ENCODE measurements at places on chromosomes 3 and 15.

GRCh38 chr3:130779486-130779885 lies 32.9 kb upstream of the PIK3R4 start:
- DNase-seq: no peak

DNA sequence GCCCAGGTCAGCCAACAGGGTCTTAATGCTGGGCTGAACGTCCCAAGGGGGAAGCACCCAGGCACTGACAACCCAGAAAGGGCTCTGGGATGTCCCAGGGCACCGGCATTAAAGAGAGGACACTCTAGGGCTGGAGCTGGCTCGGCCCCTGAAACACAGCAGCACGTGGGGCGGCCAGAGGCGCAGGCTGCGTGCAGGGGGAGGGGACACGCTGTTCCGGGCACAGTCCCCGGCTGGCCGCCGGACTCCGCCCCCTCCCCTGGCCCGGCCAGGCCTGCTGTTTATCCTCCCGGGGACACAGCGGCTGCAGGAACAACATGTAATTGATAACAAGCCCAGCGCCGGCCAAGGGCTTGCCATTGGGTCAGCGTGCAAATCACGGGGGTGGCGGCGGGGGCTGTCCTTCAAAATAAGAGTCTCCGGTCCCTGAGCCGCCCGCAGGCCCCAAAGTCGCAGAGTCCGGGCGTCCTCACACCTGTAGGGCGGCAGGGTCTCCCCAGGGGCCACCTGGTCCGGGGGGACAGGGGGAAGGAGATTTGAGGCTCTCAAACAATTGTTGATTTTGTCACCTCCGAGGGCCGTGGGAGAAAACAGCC lies 1.3 kb downstream of the KLF15 start:
- peak; percentile 93 for DNase-seq

- DNase-seq: no peak
Observed at GRCh38 chr3:190122198-190122771, 1.6 kb upstream of the P3H2 start.

DNA sequence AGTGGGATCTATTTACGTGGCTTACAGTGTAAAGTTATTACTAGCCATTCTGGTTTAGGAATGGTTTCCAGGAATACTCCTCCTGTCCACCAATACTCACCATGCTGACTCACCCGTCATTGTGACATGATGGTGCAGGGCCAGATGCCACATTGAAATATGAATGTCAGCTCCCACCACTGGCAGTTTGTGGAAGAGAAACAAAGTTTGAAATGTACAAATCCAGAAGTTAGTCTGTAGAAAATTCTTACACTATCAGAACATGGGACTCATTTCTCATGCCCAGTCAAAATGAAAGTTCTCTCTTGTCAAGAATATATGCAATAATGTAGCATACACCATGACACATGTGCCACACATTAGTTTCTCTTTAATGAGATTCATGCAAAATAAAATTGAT lies 14.4 kb upstream of the TSPAN3 start:
- peak; percentile 24 for DNase-seq

DNA sequence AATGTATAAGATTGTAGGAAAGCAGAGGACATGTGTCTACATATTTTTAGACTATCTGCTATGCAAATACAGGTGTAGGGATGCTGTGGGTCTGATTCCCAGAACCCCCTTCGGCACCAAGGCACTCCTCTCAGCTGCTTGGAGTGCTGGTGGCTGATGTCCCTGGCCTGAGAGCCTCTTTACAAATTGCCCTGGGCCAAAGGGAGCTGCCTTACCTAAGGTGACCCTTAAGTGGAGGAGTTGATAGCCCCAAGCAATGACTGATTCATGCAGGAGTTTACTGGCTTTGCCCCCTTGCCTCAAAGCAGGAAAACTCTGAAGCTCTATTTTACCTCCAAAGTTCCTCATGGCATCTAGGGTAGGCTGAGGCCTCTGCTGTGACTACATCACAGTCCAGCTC lies 83.0 kb downstream of the ZNF385D start:
- no peak for DNase-seq

DNA sequence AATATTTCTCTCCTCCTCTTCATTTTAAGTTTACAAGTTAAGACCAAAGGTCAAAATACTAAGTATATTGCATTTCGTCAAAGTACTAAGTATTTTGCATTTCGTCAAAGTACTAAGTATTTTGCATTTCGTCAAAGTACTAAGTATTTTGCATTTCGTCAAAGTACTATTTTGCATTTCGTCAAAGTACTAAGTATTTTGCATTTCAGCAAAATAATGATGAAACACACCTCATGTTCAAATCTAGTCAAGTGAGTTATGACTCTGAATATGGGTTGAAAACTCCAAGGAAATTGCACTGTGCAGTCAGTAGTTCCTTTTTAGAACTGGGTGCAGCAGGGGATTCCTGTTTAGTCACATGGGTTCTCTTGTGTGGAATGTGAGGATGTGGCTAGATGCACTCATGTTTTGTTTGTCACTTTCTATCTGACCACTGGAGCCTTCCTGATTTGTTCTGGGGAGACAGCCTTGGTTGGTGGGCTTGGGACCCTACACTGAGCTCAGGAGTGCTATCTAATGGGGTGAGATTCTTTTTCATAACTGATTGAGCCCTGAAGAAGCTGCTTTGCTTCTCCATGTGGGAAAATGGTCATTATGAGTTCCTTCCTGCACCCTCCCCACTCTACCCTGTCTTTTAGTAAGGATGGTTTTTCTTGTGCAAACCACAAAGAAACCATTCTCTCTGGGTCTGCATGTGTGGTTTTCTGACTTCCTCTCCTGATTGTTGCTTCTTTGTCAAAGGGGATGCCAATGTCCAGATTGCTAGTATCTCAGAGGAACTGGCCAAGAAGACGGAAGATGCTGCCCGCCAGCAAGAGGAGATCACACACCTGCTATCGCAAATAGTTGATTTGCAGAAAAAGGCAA lies 73.4 kb downstream of the CCK start:
- DNase-seq: no peak

DNA sequence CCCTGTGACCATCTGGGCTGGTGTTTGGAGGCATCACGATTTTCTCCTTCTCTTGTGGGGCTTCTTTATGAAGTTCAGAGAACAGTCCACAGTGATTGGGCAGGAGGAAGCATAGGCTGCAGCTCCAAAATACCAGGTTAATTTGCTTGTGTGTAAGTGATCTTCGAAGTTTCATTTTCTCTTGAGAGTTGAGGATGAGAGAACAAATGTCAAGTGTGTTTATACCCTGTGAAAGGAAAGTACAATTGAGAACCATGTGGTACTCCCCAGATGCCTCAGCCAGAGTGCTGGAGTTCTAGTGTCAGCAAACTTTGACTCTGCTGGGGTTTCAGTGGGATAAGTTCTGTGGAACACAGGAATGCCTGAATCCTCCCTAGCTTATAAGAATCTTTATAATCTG lies 357.1 kb upstream of the CFAP20DC start:
- DNase-seq: no peak

DNA sequence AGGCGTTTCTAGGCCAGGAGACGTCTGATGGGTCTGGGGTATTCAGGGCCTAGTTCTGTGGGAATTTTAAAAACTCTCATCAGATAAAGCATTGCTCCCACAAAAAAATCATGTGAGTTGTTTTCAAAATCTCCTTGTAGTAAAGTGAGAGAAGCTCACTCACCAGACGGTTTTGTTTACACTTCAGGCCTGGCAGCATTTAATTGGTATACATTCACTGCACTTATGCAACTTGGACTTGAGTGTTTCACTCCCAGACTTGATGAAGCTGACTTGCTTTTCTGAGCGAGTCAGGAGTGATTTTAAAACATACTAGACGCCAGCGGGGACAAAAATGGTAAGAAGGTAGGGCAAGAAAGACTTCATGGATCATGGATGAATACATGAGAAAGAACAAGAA lies 75.2 kb downstream of the SLCO3A1 start:
- no peak for DNase-seq

DNA sequence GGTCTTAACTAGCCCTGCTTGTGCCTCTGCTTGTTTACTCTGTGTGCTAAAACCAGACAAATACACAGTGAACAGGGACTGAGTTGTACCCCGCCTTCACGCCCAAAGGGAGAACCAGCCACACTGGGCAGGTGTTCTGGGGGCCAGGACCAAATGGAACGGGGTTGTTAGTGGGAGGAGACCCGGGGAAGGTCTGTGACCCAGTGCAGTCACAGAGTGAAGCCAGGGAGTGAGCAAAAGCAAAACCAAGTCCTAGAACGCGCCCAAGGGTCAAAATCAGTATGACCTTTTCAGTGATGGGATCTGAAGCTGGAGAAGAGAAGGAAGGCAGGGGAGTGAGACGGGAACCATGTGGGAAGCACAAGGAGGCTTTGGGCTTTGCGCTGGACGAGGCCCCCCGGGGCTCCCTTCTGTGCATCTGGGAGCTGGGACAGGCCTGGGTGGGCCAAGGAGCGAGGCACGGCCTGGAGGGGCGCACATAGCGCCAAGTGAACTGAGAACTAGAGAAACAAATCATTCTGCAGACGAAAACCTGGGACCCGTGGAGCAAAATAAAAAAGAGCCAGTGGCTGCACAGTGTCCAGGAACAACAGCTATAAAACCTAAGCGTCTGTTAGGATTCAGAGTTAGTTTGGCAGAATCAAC lies 78.3 kb upstream of the ALDH1A3 start:
- DNase-seq: no peak

- DNase-seq: no peak
Observed at GRCh38 chr15:93072011-93072410, 17.0 kb downstream of the RGMA start.

DNA sequence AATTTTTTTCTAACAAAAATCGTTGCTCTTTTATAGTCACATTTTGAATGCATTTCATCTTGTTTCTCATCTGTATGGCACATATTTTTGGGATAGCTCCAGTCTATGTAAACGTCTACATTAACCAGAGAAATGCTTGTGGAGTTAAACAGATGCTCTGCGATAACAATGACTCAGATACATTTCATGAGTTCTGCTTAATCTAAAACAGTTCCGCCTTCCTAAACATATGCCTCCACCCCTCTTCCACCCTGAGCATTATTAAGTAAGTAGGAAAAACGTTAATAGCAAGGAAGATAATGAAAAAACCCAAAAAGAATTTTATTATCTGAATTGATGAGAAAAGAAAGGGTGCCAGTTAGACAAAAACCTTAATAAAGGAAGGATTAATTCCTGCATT lies 396.1 kb downstream of the TUSC7 start:
- no peak for DNase-seq

DNA sequence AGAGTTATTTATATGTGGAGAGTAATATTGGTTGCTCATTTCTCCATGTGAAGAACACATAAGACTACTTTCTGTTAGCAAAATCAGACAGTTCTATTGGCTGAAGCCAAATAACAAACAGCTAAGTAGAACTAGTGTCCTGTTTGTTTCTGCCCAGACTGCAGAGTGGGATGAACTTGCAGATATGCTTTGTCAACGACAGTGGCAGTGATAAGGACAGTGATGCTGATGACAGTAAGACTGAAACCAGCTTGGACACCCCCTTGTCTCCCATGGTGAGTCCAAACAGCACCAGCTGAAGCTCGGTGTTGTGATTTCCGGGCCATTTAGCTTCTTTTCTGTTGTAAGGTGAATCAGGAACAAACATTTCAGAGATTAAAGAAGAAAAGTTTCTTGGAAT lies 102.6 kb upstream of the IL12A start:
- DNase-seq: no peak

DNA sequence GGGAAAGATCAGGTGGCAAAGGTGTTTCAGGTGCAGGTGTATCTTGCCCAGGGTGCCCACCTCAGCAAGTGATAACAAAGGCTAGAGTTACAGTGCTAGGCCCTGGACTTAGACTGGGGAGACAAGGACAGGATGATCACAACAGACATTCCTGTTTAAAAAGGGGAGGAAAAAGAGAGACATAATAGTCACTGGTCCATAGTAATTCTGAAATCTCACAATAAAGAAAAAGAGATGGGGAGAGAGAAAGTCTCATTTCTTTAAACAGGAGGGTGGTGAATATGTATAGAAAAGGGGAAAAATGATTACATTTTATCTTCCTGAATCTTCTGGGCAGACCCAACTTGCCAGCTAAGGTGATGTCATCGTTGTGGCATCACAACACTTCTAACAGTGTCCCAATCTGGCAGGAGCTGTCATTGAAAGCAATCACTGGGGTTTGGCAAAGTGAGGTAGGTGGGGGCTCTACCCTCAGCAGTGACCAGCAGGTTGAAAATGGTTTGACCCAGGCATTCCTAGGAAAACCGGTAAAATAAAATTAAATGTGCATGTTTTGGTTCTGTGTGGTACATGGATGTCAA lies 99.5 kb downstream of the ZNF621 start:
- no peak for DNase-seq

DNA sequence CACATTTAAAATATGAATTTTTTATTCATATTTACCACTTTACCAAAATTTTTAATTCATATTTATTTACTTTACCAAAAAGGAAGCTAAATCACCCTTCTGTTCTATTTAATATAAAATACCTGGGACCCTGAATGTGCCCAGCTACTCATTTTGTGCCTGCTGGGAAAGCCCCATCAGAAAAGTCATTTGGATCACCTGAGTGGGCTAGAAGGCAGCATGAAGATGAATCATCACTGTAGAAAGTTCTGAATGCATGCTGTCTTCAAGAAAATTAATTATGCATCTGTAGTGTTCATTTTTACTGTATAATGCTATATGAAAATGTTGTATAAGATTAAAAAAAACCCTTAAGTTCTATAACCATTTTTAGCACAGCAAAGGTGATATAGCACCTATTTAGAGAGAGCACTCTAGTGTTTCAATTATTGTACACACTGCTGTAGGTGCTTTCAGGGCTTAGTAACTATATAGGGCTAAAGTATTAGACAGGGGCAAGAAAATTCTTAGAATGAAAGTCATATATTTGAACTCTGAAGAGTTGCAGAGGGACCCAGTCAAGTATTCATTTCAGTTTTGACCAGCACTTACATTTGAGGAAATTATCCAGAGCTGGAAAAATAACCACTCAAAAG lies 175.1 kb downstream of the NFKBIZ start:
- DNase-seq: no peak

DNA sequence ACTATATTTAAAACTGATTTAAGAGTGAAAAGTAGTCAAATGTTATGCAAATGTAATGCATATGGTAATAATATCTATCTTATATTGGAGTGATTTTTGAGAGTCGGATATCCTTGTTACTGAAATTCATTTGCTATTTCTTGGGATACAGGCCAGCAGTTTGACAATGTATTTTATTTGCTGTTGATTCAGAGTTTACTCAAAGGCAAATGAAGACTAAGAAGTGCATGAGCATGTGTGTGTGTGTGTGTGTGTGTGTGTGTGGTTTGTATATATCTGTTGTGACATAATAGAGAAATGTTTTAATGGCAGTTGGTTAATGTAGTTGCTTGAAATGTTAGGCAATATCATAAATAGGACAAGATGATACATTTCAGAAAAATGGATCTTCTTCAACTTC lies 39.0 kb downstream of the UNC13C start:
- DNase-seq: no peak

DNA sequence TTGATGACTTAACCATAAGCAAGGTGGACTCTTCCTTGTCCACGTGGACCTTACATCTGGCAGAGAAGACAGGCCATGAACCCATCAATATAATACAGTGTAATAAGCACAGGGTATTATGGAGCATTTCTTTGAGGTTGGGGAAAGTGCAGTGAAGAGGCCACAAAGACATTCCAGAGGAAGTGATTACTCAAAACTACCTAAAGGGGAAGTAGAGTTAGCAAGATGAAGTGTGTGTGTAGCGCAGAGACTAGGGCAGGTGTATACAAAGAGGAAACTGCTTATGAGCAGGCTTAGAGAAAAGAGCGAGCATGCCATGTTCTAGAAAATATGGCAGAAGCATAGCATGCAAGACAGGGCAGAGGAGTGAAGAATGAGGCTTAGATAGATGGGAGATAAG lies 17.9 kb downstream of the CP start:
- DNase-seq: no peak

- no peak for DNase-seq
Observed at GRCh38 chr3:62708638-62709373, 166.4 kb downstream of the CADPS start.

- no peak for DNase-seq
Observed at GRCh38 chr15:27220199-27220598, 249.2 kb downstream of the GABRG3 start.
